ENCODE measurements at places on chromosomes 3 and 15.

DNA sequence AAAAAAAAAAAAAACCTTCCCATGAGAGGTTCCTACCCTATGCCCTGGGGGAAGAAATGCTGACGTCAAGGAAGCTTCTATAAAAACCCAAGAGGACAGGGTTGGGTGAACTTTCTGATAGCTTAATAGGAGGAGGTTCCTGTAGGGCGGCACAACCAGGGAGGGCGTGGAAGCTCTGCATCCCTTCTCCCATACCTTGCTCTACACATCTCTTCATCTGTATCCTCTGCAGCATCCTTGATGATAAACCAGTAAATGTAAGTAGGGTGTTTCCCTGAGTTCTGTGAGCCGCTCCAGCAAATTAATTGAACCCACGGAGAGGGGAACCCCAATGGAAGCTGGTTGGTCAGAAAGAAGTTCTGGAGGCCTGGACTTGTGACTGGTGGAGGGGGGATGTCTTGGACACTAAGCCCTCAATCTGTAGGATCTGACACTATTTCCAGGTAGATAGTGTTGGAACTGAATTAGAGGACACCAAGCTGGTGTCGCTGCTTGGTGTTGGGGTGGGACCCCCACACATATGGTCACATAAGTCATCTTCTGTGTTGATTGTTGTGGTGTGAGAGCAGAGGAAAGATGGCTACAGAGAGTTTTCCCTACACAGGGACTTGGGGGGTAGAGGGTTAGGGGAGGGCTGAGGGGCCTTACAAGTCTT is 91.5 kb downstream of the ST6GAL1 start:
- DNase-seq, result no peak

- no peak for DNase-seq
Observed at GRCh38 chr15:59148153-59148833, 43.3 kb downstream of the CCNB2 start.

- DNase-seq, result no peak
Observed at GRCh38 chr3:56229311-56229710, 239.0 kb downstream of the ERC2 start.

DNA sequence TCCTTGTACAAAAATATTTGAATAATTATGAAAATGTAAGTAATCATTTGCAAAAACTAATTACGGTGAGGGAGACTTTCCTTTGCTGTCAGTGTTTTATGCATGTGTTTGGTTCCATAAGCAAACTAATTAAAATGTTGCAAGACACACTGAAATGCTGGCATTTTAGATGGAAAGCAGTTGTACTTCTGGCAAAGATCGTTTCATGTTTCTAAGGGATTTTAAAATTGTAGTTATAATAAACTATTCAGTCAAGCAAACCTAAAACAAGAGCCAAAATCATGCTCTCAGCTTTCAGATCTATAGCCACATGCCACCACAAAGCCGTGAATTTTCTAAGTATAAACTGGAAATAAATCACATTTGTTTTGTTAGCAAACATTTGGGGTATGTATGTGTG is 240.1 kb upstream of the ZNF385D start:
- no peak for DNase-seq
